CD8-positive, alpha-beta memory T cell (primary cell): ENCODE measurements at places on chromosomes 3 and 15. TPM values are rescaled to one million over a fixed set of nuclear protein-coding genes. Genes with fewer than 3 reads are reported as not detected.

GRCh38 chr15:81923561-81924350 is 122.1 kb downstream of the MEX3B start:
- no peak for DNase-seq

DNA sequence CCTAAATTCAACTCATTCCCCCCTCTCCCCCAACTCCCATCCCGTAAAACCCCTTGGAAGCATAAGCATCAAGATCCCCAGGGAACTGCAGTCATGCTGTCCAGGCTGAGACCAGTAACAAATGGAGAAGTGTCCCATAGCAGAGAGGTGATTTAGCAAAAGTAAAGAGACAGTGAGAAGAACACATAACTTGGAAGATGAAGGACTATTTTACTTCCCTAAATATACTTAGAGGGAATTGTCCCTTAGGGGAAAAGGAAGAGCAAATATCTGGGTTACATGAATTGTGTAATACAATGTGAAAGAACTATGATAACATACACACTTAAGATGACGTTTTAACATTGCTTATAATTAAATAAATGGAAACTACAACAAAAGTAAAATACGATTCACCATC is 61.6 kb upstream of the LRRFIP2 start:
- DNase-seq = no peak

GRCh38 chr3:89104499-89104898 is 2.9 kb upstream of the EPHA3 start:
- no peak for DNase-seq

GRCh38 chr3:20503394-20504082 is 317.5 kb upstream of the SGO1 start:
- no peak for DNase-seq

- DNase-seq = no peak
These were observed 113.9 kb downstream of the SEMA5B start for GRCh38 chr3:122913539-122914100.

GRCh38 chr3:112681822-112682325 is 40.9 kb upstream of the CCDC80 start:
- no peak for DNase-seq

GRCh38 chr3:50550079-50550736 is 17.3 kb downstream of the C3orf18 start:
- peak; percentile 42 for DNase-seq

- no peak for DNase-seq
These were observed 90.2 kb upstream of the LMOD3 start for GRCh38 chr3:69212411-69213160.

DNA sequence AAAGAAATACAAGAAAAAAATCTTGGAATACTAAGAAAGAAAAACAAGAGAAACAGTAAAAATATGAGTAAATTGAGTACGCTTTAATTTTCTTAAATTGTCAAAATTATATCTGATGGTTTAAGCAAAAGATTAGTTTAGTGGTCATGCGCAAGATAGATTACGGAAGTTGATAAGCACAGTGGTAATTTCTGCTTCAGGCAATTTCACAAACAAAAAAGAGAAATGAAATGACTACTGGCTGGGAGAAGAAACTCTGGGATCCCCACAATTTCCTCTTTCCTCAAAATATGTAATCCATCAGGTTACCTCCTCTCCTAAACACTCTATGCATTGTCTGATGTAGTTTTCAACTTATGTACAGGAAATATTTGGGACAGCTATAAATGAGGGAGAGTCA is 9.0 kb downstream of the MYD88 start:
- no peak for DNase-seq

DNA sequence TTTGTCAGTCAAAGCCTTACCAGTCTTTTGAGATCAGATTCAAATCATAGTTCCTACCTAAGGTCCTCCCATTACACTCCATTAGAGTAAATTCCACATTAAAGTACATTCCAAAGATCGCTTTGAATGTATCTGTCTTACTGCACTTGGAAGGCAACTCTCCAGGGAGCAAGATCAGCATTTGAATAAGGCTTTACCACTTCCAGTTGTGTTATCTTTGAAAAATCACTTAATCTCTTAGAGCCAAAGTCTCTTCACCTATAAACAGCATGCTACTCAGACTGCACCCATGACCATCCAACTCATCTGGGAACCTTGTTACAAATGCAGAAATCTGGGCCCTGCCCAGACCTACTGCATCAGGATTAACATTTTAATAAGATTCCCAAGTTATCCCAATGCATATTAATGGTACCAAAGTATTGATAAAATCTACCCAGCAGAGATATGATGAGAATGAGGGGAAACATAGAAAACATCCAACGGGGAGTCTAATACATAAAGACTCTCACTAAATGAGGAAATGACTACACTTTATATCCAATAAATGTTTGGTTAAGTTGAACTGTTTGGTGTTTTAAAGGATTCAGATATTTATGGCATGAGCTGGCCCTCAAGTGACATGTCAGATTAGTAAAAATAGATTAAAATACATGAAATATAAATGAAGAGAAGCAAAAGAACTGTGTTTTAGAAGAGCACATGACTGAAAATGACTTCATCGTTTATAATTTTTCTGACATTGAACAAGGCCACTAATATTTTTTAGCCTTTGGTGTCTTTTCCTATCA is 75.9 kb downstream of the TNIK start:
- no peak for DNase-seq

DNA sequence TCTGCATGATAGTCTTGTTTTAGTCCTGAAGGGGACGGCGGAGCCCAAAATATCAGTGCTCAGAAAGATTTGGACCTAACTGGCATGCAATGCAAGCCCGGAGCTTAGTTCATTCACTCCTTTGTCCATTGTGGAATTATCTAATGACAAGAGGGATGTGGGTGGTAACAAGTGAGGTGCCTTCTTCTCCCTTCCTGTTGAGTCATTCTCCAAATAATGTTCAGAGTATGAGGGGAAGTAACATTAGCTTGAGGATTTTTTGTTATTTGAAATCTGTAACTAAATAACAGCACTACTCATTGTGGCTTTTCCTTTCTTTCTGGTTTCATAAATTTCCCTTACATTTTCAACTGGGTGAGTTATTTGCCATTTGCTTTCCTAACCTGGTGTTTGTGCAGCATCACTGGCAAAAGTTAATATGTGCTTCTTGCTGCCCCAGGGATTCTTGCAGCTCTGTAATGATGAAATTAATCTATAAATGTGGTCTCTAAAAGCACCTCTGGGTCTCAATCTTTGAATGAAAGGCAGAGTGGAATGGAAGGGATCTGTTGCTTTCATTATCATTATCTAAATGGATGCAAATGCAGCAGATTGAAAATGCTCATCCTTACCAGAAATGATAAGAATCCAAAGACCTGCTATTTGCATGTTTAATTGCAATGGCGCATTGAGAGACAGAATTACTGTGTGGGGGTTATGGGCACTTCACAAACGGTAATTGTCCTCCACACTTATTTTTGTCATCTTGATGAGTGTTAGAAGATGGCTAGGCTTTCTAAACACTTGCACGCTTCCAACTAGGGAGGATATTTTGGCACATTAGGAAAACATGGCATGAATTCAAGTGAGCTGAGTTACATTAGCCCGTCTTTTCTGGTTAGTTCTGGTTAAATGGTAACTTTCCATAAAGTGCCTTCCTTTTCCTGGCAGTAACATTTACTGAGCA is 89.9 kb upstream of the MITF start:
- DNase-seq = no peak

- no peak for DNase-seq
These were observed 73.6 kb downstream of the HMG20A start for GRCh38 chr15:77494073-77494867.

DNA sequence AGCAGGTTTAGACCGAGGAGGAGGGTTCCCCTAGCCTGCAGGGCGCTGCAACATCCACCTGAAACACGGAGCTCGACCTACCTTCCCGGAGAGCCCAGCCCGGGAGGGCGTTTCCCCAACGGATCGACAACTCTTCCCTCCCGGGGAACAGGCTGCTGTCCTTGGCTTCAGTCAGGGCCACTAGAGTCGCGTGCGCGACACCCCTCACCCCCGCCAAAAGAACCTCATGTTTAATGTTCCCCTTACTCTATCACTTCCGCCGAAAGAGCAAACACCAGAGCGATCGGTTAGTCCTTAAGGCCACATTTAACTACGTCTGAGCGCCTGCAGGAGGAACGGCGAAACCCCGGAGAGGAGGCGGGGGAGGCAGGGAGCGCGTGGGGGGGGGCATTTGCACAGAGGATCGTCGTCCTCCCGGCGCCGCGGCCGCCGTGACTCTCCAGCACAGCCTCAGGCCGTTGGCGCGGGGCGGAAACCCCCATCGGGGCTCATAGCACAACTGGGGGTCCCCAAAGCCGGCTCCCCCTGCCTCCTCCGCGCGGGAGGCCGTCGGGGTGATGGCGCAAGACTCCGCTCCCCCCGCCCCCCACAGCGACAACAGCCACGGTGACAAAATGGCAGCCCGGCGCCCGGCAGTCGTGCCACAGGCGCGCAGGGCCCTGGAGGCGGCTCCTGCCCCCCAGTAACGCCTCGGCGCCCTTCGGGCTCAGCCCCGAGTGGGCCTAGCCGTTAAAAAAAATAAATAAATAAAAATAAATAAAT is 3.2 kb downstream of the ANP32A start:
- peak; percentile 79 for DNase-seq

DNA sequence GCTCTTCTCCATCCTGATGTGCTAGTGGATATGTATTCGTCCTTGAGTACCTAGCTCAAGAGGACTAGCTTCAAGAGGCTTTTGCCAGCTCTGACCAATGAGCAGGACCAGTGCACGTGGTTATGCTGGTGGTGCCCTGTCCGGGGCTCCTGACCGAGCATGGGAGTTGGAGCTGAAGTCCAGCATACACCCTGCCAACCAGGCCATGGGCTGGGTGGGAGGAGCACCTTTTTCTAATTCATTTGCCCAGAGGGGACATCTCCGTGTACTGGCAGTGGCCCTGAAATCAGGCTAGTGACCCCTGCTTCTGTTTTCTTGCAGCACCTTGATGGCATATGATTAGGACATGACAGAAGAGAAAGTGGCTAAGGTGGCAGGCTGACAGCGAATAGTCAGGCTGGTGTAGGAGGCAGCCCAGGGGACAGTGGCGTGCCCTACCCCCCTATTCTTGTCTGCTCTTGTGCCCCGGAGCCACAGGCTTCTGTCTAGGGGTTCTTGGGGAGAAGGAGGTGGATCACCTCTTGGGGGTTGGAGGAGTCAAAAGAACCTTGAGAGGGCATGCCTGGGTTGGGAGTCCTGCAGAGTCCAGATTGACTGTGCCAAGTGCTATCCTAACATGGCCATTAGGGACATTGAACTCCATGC is 16.5 kb downstream of the PODXL2 start:
- DNase-seq = no peak

GRCh38 chr3:47356201-47356600 is 24.6 kb upstream of the PTPN23 start:
- no peak for DNase-seq

DNA sequence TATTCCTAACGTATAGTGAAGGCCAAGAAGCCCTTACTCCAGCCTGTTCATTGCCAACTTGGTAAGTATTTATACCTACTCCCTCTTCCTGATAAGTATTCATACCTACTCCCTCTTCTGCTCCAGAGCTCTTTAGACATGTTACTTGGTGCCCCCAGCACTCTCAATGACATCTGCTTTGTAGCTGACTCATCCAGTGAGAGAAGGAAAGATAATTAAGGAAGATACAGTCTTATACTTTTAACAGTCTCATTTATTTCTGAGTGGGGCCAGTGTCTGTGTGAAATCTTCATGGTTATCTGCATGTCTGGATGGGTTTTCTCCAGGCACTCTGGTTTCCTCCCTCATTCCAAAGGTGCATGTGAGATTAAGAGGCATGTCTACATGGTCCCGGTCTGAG is 698.7 kb downstream of the FHIT start:
- DNase-seq = no peak

GRCh38 chr3:11291808-11292207 is 19.6 kb downstream of the ATG7 start:
- no peak for DNase-seq

- DNase-seq = no peak
These were observed 15.7 kb upstream of the TBC1D23 start for GRCh38 chr3:100245136-100245535.

DNA sequence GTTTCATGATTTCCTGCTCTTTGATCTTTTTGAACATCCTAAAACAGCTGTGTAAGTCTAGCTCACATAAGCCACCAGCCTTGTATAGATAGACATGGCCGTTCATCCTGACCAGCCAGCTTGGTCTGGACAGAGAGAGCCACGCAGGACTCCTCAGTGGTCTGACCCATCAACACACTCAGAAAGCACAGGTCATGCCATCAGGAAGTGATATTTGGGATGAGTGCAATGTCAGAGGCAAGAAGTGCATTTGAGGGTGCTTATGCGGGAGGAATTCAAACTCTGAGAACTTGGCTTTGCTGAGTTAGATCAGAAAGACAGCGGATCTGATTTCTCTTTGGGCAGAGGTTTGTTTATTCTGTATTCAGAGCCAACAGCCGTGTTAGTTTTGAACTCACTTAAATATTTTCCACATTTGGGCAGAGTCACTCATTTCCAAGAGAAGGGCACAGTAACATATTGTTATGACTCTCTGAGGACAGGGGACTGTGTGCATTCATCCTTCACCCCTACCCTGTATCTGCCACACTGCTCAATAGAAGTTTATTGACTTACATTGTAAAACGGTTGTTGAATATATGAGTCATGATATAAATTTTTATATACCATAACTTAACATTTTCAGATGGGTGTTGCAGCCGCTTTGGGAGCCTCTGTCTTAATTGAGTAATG is 225.3 kb upstream of the LYSMD4 start:
- no peak for DNase-seq

GRCh38 chr3:67346081-67346480 is 308.3 kb downstream of the SUCLG2 start:
- no peak for DNase-seq

- no peak for DNase-seq
These were observed 314.5 kb upstream of the SEMA6D start for GRCh38 chr15:47402829-47403228.

DNA sequence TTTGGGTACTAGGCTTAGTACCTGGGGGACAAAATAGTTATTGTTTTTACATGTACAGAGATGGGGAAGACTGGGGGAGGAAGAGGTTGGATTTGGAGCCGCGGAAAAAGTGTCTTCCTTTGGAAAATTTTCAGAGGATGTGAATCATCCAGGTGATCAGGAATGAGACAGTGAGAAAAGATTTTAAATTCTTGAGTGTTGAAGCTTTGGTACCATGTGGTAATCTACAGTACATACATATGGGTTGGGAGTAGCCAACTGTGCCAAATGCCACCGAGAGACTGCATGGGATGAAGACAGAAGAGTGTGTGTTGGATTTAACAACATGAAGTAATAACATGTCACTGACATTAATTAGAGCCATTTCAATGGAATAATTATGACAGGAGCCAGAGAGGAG is 1238.2 kb downstream of the ROBO1 start:
- no peak for DNase-seq

Gene VEPH1
- polyA plus RNA-seq = not detected

Gene C15orf62
- polyA plus RNA-seq = 0.79 TPM

Gene ZNF80
- 0.67 TPM for polyA plus RNA-seq

Gene KBTBD13
- polyA plus RNA-seq = not detected

Gene OCA2
- polyA plus RNA-seq = not detected

Gene CYB561D2
- 78.2 TPM for polyA plus RNA-seq

Gene TRH
- polyA plus RNA-seq = not detected

Gene ANXA2
- polyA plus RNA-seq = 471 TPM

Gene CYP1A1
- 0.09 TPM for polyA plus RNA-seq

Gene SLC12A1
- polyA plus RNA-seq = not detected

Gene A4GNT
- not detected for polyA plus RNA-seq
